ENCODE measurements at places on chromosomes 1 and 21. TPM values are rescaled to one million over a fixed set of nuclear protein-coding genes. Genes with fewer than 3 reads are reported as not detected.

DNA sequence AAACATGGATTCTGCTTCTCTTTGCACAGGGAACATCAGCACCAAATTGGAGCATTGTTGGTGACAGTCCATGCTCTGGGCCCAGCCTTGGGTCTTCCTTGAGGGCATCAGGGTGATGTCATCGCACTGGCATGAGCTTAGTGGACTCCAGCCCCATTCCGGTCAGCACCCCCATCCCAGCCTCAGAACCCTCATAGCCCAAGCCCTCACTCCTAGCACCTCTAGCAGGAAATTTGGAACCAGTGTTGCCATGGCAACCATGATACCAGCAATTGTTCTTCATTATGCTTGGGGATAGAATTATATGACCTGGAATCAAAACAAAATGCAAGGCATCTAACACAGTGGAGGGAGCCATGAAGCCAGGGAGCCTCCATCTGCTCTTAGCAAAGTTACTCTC lies 83.1 kb downstream of the VWA5B1 start:
- no peak overlapping the region for H3K27ac ChIP-seq
- H3K4me1 ChIP-seq, result no peaks in the 10 kb centered on the region
- DNase-seq, result no peak
- H3K36me3 ChIP-seq, result no peaks in the 10 kb centered on the region
- H3K4me3 ChIP-seq, result no peak overlapping the region

DNA sequence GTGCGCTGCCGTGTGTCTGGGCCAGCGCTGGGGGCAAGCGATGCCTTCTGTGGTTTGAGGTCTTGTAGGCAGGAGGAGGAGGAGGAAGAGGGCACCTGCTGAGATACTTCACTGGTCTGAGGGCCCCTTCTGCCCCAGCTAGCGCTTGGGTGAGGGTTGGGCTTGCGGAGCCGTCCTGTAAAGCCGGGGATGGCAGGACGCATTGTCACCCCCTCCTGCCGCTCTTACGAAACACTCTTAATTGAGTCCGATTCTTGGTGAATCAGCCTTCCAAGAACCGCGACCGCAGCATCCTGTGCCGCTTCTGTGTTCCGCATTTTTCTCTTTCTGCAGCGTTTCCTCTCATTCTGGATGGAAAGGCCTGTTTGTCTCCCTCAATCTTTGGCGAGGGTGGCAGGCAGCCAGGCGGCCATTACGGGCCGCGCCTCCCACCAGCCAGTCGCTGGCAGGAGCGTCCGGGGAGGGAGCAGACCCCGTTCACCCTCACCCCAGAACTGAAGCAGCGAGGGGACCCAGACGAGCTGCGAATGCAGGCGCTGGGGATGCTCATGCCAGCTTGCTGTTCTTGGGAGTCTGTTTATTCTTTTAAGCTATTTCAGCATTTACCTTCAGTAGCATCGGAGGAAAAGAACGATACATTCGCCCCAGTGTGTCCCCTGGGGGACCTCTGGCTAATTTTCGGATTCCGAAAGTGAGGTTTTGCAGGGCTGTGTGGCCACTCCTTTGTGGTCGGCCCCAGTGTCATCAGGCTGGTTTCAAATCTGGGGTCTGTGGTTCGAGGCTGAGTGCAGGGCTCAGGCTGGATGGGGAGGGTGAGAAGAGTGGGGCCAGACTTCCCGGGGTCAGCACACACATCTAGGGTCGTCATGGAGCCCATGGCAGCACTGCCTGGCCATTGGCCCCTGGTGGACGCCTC lies 62.7 kb downstream of the SKI start:
- H3K36me3 ChIP-seq, result no peaks in the 10 kb centered on the region
- no peak for DNase-seq
- H3K27ac ChIP-seq, result no peak overlapping the region
- H3K4me3 ChIP-seq, result no peak overlapping the region
- peaks cover 22% of the 10 kb centered on the region for H3K4me1 ChIP-seq
- no peaks in the 10 kb centered on the region for H3K27me3 ChIP-seq

DNA sequence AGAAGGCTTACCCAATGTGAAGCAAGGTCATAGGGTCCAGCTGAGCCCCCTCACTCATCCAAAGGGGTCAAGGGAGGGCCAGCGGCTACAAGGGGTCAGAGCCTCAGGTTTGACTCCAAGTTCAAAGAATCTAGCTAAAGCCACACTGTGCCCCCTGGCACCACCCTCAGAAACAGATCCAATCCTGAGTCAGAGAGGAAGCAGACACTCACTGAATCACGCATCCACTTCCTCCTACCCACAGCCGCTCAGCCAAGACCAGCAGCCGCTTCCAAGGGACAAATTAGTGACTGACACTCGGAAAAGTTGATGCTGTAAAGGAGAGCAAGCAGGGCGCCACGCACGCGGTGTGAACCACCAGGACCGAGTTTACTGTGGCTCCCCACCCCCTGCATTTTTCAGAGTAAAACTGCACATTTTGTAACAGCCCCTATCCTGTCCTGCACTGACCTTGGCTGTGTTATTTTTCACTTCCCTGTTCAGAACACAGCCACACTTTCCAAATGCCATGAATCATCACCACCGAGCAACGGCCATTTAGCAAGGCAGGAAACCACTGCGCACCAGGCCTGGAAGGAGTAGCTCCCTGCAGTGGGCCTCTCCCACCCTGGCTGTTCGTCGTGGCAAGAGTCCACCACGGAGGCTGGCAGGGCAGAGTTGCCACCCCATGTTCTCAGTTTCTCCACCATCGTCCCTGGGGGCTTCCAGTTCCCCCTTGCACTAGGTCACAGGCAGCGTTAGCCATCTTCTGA lies 147.8 kb downstream of the TOMM20 start:
- peaks cover 11% of the 10 kb centered on the region for H3K4me1 ChIP-seq
- H3K36me3 ChIP-seq, result no peaks in the 10 kb centered on the region
- no peaks in the 10 kb centered on the region for H3K27me3 ChIP-seq
- H3K4me3 ChIP-seq, result no peak overlapping the region

DNA sequence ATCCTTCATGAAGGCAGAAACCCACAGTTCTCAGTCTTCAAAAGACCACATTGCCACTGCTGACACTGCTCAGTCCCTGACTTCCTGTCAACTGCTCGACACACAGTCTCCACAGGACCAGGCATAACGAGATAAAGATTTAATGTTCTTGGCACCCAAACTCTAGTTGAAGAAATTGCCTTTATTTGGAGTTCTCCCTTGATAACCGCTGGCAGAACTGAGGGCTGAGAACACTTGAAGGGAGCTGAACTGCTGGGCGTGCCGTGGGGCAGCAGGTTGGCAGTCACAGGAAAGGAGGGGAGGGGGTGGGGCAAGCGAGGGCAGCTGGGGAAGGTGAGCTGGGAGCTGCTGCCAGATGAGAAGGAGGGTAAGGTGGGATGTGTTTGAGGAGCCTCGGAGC lies 15.9 kb downstream of the HENMT1 start:
- no peaks in the 10 kb centered on the region for H3K36me3 ChIP-seq
- H3K27me3 ChIP-seq, result no peaks in the 10 kb centered on the region
- H3K27ac ChIP-seq, result no peak overlapping the region
- no peak for DNase-seq
- no peaks in the 10 kb centered on the region for H3K4me1 ChIP-seq

- H3K27ac ChIP-seq, result no peak overlapping the region
- no peak for DNase-seq
- no peak overlapping the region for H3K4me3 ChIP-seq
- H3K4me1 ChIP-seq, result peaks cover 5% of the 10 kb centered on the region
Measured at GRCh38 chr1:150072959-150073358, 5.4 kb downstream of the VPS45 start.

DNA sequence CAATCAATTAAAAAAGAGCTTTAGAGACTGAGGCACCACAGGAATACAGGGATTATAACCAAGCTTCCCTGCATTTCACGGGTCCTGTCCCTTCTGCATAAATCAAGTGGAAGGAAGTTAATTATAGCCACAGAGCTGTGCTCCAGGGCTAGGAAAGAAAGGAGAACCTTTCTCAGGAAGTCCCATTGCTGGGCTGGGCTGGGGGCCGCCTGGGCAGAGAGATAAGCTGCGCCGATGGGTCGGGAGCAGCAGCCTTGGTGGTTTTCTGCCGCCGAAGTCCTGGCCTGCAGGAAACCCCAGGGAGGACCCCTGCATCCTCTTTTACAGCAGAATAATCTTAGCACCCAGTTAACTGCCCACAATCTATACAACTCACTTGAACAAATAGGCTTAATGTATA lies 12.6 kb upstream of the CD34 start:
- peaks cover 30% of the 10 kb centered on the region for H3K4me1 ChIP-seq
- peak overlapping the region; percentile 77 for H3K27ac ChIP-seq
- no peaks in the 10 kb centered on the region for H3K36me3 ChIP-seq
- H3K27me3 ChIP-seq, result peaks cover 9% of the 10 kb centered on the region
- DNase-seq, result peak; percentile 45

GRCh38 chr1:114956570-114956969 lies 73.1 kb upstream of the TSHB start:
- no peaks in the 10 kb centered on the region for H3K36me3 ChIP-seq
- H3K27me3 ChIP-seq, result no peaks in the 10 kb centered on the region
- H3K27ac ChIP-seq, result no peak overlapping the region
- no peaks in the 10 kb centered on the region for H3K4me1 ChIP-seq
- no peak overlapping the region for H3K4me3 ChIP-seq
- peak; percentile 37 for DNase-seq

The OR10J1 gene
- polyA plus RNA-seq, result not detected

The RHOU gene
- 2.3 TPM for polyA plus RNA-seq

The ANKRD35 gene
- polyA plus RNA-seq, result 0.77 TPM

The DCST2 gene
- 1.1 TPM for polyA plus RNA-seq

The C4BPA gene
- not detected for polyA plus RNA-seq
